C1 segment of cervical spinal cord (tissue), 14 donors: ENCODE measurements at places on chromosomes 12 and 14.

- DNase-seq, result no peak
Measured at GRCh38 chr12:47082283-47082682, 2.5 kb upstream of the AMIGO2 start.

DNA sequence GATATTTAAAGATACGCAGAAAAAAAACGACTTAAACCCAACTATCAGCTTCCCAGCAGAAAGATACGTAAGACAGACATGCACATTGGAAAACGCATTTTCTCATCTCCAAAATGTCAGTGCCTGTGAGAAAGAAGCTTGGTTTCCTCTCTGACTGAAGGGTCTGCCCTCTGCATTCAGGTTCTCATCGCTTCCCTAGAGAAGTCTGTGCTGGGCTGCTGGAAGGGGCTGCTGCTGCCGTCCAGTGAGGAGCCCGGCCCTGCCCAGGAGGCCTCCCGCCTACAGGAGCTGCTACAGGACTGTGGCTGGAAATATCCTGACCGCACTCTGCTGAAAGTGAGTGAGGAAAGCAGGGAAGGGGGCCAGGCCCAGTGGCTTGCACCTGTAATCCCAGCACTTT lies 4.7 kb upstream of the PFDN5 start:
- DNase-seq, result no peak

DNA sequence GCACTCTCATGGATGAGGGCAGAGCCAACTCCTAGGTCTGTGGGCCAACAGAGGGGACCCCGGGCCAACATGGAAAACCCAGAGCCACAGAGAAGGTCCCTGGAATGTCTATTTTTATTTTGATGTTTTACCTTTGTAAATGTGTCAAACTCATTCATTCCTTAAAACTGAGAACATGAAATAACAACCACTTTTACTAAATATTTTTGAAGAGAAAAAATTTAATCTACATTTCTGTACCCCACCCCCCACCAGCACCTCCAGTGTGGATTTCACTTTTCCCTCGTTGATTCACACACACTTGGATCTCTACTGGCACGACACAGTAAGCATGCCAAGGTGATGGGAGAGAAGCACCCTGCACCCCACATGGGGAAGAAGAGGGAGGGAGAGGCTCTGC lies 6.7 kb downstream of the KRT77 start:
- no peak for DNase-seq

GRCh38 chr12:26156201-26156871 lies 31.5 kb upstream of the BHLHE41 start:
- DNase-seq, result no peak

DNA sequence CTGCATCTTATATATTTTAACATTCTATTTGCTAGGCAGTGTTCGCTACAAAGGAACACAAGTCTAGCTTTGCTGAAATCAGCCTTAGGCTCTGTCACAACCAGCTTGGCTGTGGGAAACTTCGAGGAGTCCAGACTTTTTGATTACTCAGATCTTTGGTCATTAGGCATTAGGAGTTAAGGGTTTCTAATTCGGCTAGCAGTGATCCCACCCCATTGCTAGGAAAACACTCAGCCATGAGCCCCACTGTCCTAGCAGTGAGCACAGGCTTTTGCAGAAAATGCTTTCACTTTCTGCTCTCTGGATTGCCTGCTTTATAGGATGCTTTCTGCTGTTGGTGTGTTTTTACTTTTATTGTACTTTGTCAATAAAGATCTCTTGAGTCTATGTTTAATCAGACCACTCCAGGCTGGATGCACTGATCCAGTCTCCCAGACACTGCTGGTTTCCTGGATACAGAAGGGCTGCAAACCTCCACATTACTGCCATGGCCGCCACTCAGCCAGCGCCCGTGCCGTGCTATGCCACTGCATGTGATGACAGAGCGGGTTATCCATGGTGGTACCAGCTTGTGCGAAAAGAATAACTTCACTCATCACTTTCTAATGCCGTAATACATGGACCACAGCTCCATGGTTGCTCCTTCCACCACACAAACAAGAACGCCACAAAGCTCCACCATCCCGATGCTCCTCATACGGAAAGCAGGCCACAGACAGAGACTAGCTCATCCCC lies 41.0 kb upstream of the PYGL start:
- no peak for DNase-seq
